ENCODE measurements at places on chromosomes 3 and 15. TPM values are rescaled to one million over a fixed set of nuclear protein-coding genes. Genes with fewer than 3 reads are reported as not detected.

The CPNE9 gene
- 54.6 TPM for total RNA-seq

DNA sequence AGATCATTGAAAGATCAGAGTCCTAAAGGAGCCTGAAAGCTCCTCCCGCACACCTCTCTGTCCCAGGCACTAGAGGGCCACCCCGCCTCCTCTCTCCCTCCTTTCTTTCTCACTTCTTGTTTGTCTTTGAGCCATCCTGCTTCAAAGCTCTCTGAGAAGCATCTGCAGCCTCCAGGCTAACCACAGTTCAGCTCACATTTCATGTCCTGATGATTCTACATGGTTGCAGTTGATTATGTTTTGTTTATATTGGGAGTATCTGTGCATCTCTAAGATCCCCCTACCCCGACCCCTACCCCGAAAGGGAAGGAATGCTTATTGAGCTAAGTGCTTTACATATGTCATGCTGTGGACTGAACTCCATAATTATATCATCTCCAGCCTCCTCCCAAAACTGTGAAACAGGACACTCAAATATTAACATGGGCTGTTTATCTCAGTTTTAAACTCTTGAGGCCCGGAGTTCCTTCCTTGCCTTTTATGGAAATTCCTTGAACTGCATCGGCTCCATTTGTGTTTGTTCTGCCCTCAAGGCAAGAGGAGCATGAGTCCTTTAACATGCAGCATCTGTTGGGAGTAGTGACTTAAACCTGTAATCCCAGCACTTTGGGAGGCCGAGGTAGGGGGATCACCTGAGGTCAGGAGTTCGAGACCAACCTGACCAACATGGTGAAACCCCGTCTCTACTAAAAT lies 30.9 kb downstream of the MGLL start:
- DNase-seq: no peak

DNA sequence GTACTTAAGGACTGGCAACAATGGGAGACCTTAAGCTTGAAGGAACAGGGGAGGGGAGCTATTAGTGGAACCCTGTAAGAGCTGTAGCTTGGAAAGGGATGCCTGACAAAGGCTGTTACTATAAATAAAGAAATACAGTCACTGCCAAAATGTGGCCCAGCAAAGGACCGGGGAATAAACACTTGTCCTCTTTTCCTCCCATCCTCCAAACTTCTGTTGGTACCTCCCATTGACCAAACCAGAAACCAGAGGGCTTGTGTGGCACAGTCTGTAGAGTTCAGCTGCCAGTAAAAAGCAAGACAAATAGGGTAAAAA lies 25.1 kb upstream of the TCF12 start:
- DNase-seq: no peak

DNA sequence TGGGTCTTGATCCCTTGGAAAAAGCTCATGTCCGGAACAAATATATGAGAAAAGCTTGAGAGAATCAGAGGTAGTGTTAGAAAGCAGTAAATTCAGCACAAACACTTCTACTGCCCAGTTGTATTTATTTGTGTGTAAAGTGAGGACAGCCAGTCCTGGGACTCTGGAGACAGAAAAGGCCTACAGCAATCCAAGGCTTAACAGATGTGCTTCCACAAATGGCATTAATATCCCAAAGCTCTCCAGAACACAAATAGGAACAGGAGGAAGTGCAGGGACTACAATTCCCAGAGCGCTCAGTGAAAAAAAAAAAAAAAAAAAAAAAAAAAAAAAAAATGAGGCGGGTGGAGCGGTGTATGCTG lies 390 bp upstream of the AP2M1 start:
- no peak for DNase-seq

DNA sequence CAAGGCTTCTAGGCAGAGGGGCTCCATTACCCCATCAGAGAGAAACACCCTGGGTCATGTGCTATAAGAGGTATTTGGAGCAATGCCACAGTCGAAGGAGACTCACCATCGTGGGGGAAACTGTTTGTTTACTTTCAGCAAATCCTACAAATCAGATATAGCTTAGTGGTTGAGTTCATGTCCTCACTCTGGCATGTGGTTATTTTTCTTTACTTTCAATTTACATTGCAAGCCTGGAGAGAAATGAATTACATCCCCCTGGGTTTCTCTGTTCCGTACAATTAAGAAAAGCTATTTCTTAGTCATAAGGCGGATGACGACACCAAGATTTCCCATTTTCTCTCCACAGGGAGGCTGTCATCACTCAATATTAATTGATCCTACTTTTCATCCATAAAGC lies 36.9 kb downstream of the RFTN1 start:
- no peak for DNase-seq

DNA sequence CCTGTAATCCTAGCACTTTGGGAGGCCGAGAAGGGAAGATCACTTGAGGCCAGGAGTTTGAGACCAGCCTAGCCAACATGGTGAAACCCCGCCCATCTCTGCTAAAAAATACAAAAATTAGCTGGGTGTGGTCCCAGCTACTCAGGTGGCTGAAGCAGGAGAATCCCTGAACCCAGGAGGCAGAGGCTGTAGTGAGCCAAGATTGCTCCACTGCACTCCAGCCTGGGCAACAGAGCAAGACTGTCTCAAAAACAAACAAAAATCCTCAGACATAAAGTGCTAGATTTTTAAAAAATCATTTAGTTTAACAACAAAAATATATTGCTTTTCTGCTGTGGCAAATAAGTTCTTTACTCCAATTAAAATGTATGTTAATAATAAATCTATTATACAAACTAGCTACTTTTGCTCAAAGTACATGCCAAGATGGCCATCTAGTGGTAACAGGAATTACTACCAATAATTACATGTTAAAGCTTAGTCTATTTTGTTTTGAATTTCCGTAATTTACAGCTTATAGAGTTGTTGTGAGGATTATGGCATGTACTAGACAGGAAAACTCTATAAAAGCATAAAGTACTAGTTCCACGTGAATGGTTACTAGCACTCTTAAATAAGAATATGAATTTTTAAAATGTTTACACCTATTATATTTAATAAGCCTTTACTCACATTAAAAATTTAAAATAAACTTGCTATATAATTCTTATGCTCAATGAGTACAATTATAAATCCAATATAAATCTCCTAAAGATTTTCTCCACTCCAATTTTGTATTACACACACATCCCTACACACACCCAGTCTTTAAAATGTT lies 39.0 kb downstream of the GABPB1 start:
- no peak for DNase-seq

DNA sequence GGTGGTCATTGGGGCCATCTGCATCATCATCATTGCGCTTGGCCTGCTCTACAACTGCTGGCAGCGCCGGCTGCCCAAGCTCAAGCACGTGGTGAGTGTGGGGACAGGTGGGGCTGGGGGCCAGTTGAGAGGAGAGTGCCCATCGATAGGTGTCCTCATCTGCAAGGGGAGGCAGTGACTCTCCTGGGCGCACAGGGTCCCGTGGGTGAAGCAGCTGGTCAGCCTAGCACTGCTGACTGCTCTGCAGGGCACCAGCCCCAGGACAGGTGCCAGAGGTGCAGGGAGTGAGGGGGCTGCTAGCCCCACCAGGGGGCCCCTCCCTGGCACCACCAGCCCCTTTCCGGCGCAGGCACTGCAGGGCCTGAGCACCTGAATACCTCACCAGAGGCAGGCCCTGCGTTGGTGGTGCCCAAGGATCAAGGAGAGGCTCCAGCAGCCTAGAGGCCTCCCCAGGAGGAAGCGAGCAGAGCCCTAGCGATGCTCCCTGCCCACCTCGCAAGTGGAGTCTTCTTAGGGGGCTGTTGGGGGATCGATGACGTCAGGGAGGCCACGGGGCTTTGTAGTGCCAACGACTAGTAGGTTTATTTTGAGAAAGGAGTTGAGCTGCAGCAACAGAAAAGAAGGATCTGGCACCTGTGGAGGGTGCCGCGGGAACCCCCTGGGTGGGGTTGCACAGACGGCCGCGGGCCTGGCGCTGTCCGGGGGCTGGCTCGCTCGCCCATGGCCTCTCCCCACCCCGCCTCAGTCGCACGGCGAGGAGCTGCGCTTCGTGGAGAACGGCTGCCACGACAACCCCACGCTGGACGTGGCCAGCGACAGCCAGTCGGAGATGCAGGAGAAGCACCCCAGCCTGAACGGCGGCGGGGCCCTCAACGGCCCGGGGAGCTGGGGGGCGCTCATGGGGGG lies 976 bp upstream of the ABTB1 start:
- peak; percentile 38 for DNase-seq

Data from glutamatergic neuron (in vitro differentiated cells).